ENCODE measurements at places on chromosomes 3 and 15.

DNA sequence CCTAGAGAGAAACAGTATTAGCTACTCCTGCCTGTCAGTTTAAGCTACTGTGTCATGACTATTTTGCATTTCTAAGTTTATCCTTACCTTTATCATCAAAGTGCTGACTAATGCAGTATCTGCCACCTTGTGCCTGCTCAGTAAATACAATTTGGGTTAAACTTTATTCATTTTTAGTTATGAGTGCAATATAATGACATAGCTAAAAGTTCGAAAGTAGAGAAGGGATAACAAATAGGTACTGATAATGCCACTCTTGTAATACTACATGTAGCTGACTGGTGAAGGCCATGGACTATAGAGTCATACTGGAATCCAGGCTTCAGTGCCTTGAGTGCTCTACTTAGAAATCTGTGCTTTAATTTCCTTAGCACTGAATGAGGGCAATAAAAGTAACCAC is 480.8 kb upstream of the TPRG1 start:
- no peak for DNase-seq

DNA sequence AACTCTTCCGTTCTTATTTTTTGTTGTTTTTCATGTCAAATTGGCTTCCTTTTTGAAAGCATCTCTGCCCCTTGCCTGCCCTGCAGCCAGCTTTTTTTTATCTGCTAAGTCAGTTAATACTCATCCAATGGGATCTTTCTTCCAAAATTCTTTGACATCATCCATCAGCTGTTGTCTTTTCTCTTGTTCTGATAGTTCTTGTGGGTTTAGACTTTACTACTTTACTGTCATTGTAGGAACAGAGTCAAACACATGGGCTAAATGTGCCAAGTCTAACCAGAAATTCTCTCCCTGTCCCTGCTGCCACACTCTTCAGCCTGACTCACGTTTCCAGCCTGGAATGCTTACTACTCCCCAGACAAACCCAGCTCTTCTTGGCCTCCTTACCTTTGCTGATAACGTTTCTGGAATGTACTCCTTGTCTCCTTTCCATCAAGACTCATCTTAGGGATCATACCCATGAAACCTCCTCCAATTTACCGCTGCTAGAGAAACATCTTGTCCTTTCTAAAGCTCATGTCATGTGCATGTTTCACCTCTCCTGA is 10.7 kb upstream of the VPS8 start:
- DNase-seq: no peak

- DNase-seq: peak; percentile 21
Measured at GRCh38 chr15:46297766-46298165, 662.9 kb downstream of the SQOR start.

DNA sequence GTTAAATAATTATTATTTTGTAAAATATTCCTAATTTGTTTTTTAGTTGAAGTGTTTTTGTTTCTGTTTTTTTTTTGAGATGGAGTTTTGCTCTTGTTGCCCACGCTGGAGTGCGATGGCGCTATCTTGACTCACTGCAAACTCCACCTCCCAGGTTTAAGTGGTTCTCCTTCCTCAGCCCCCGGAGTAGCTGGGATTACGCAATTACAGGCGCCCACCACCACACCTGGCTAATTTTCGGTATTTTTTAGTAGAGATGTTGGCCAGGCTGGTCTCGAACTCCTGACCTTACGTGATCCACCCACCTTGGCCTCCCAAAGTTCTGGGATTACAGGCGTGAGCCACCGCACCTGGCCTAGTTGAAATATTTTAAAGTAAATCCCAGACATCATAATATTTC is 48.7 kb upstream of the GATM start:
- DNase-seq: no peak

DNA sequence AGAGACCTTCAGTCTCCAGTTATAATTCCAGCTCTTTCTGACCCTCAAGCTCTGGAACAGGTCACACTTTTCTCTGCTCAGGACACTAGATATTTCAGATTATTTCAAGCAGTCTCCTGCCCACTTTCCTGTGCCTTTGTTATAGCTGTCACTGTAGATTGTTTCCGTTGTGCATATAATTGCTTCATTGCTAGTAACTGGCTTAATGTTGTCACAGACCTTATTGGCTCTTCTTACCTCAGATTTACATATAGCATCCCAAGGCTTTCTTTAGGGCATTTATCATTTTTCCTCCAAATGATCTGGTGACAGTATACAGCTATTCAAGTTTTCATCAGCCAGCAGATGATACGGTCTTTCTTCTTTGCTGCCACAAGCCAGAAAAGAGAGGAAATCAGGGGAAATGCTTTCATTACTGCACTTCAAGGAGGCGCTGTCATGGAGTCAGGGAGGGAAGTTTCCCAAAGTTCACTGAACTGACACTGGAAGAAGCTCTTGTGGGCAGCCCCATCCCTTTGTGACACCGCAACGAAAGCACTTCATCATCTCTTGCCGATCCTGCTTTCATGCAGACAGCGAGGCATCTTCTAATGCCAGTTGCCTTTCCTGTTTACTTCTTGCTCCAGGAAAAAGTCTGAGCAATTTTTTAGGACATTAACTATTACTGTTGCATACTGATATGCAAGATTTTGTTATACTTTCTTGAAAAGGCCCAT is 181.9 kb downstream of the CDIN1 start:
- no peak for DNase-seq

DNA sequence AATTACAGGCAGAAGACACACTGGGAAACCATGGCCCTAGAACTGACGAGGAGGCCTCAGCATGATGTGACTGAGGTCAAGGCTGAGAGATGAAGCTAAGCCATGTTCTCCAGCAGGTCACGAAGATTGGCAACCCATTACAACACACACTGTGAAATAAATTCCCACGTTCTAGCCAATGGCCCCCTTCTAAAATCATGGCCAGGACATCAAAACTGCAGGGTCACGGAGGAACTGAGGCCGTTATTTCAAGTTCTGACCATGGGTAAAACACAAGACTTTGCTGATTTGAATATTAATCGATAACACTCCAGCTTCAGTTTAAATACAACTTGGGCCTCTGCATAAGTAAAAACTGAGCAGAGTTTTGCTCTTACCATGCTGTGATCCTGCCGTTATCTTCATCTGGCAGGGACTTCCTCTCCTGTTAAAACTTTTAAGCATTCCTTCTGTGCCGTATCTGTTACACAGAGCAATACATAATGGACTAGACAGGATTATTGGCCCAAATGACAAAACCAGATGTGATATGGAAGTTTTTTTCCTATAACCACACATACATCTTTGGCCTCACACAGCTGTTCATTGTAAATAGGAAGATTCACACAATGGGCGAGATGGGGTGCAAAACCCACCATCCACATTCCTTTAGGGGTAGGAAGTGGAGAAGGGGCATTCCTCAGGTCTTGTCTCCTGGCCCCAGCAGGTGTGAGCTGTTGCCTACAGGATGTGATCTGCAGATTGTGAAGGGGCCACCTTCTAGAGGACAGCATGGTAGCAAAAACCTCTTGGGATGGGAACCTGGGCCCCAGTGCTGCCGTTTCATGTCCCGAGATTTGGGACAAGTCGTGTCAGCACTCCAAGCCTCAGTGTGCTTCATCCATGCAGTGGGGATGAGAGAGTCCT is 207.4 kb downstream of the OPA1 start:
- no peak for DNase-seq

DNA sequence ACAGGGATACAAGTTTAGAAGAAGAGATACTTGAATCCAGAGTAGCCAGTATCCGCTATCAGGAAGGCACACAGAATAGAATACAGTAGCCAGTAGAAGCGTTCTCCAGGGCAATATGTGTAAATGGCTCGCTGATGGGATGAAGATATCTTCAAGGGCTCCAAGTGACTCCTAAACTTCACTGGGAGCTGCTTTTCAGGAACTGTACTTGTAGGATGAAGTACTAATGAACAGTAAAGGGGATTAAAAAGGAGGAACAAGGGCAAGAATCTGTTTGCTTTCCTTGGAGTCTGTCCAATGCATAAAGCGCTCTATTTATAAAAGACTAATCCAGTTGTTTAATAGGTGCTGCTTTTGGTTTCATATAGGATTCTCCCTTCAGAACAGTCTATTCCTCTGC is 78.4 kb downstream of the THRB start:
- no peak for DNase-seq

All from inflammatory macrophage treated with lipopolysaccharide for 4 hours (primary cell).